Stimulated activated memory B cell treated with anti-CD40 and anti-IgM and Interleukin-4, amounts not matched to agents 10 μg/mL and 1 μg/mL and 100 μg/mL, for 72 hours (primary cell): ENCODE measurements at places on chromosomes 5 and 9.

- ATAC-seq: no peak
- peak overlapping the region; percentile 91 for H3K27ac ChIP-seq
- H3K4me3 ChIP-seq: peak overlapping the region; percentile 80
- H3K27me3 ChIP-seq: no peaks in the 10 kb centered on the region
- H3K4me1 ChIP-seq: peaks cover 15% of the 10 kb centered on the region
These were observed 1.0 kb downstream of the FAM200C start for GRCh38 chr5:160398806-160399205.

DNA sequence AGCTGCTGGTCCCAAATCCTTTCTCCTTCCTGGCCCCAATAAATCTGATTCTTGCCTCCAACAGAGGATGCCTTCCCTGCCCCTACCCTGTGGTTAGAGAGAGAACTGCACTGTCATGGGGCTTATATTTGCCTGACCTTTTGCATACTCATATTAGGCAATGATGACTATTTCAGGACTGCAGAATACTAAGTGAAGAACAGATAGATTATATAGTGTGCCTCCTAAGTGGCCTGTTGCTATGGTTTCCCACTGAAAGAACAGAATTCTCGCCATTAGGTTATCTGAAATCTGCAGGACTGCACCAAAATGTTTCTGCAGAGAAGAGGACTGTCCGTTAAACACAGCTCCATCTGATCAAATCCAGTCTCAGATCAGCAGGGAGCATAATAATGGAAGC lies 87.3 kb upstream of the CCNG1 start:
- H3K36me3 ChIP-seq: no peaks in the 10 kb centered on the region
- peaks cover 21% of the 10 kb centered on the region for H3K27me3 ChIP-seq
- ATAC-seq: no peak

- no peaks in the 10 kb centered on the region for H3K36me3 ChIP-seq
- H3K27me3 ChIP-seq: no peaks in the 10 kb centered on the region
- H3K4me3 ChIP-seq: no peak overlapping the region
- H3K4me1 ChIP-seq: no peaks in the 10 kb centered on the region
- H3K27ac ChIP-seq: no peak overlapping the region
These were observed 775.3 kb upstream of the DMAC1 start for GRCh38 chr9:8574846-8575245.

GRCh38 chr5:28403846-28404245 lies 1365.5 kb upstream of the CDH9 start:
- no peaks in the 10 kb centered on the region for H3K36me3 ChIP-seq
- ATAC-seq: no peak
- H3K4me1 ChIP-seq: no peaks in the 10 kb centered on the region
- H3K27me3 ChIP-seq: no peaks in the 10 kb centered on the region

DNA sequence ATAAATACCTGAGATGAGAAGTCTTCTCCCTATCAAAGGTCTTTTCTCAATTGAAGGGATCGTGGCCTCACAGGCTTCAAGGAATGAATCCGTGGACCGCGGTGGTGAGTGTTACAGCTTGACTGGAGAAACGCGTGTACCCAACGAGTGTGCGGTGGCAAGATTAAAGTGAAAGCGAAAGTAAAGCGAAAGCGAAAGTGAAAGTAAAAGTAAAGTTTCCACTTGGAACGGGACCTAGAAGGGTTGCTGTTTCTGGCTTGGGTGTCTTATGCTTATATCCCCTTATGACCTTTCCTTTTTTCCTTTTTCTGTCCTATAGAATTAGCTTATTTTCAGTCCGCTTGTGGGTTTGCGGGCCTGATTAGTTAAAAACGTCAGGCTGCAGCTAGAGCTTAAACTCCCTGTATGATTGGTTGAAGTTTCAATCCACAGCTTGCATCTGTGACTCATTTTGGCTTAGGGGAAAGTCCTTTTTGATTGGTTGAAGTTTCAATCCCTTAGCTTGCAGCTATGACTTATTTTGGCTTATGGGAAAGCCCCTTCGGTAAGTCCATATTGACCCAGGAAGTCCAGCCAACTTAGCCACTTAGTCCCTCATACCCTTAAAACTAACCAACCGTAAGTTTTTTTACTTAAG lies 924.3 kb upstream of the CDH10 start:
- H3K27me3 ChIP-seq: no peaks in the 10 kb centered on the region
- H3K4me3 ChIP-seq: no peak overlapping the region
